Hematopoietic multipotent progenitor cell treated with erythropoietin and hydrocortisone succinate and interleukin-3 and kit ligand, for 4 days (in vitro differentiated cells): ENCODE measurements at places on chromosomes 11 and 22.

DNA sequence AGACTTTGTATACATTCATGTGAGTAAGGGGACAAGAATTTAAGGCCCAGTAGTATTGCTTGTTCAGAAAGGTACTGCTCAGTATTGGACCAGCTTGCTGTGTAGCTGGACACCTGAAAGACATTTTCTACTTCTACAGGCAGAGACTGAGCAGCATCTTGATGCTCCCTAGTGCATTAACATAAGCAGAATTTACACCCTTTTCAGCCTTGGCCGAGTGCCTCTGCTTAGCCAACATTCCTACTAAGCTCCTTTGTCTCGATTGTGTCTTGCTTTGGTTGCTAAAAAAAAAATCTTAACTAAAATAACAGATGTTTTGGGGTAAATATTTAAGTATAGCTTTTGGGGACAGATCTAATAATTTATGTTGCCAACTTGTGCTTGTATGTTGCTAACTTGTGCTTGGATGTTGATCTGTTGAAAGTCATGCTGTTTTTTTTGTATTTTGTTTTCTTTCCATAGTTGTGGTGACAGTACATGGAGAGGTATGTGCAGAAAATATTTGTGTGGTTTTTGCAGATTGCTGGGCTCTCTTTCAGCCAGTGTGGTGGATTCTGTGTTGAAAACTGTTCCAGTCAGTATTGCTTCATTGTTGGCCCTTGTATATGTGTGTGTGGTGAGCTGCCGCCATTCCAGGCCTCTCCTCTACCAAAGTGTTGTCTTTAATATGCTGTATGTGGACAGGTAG is 3.7 kb downstream of the PTS start:
- no peak for DNase-seq

GRCh38 chr11:17915500-17916143 is 97.2 kb downstream of the SERGEF start:
- no peak for DNase-seq

DNA sequence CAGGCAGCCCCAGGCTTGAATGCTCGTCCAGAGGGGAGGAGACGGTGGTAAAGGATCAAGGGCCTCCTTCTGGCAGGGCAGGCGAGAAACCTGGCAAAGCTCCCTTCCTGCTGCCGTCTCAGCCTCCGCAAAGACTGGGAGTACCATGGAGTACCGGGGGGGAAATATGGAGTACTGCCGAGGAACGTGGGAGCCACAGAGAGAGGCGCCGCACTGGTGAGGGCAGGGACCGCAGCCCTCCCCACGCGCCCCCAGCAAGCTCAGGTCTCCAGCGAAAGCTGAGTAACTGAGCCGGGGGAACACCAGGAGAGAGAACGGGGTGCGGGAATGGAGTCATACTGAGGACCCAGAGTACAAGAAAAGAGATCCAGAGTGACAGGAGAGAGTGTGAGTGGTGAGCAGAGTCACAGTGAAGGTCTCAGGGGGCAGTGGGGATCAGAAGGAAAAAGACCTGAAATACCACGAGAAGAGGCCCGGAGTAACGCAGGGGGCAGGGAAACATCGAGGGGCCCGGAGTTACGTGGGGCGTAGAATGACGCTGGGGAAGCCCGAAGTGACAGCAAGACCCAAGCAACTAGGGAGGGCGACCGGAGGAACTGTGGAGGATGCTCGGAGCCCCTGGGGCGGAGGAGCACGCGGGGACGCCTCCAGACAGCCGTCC is 740 bp downstream of the EML3 start:
- DNase-seq, result peak; percentile 75

GRCh38 chr11:108368134-108368533 is 99.2 kb downstream of the C11orf65 start:
- no peak for DNase-seq

GRCh38 chr11:73659961-73660360 is 13.6 kb downstream of the PLEKHB1 start:
- no peak for DNase-seq

DNA sequence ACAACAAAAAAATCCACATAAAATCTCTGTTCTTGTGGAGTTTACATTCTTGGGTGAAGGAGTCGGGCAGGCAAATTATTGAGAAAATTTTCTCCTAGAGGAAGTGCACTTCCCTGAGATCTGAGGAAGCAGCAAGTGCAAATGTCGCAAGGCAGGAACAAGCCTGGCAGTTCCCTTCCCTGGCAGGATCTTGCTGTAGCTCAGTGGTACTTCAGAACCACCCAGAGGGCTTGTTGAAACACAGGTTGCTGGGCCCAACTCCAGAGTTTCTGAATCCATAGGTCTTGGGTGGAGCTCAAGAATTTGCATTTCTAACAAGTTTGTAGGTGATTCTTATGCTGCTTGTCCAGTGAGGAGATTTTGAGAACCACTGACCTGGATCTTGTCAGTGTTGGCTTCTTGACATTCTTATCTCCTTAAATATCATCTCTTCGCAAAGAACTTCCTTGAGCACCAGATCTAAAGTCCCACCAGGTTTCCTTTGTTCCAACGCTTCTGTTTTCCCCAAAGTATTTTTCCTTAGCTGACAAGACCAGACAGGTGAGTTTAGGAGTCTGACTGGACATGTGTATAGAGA is 9.6 kb downstream of the QSER1 start:
- DNase-seq, result no peak

- DNase-seq, result no peak
Measured at GRCh38 chr11:203056-203944, 3.9 kb downstream of the BET1L start.

DNA sequence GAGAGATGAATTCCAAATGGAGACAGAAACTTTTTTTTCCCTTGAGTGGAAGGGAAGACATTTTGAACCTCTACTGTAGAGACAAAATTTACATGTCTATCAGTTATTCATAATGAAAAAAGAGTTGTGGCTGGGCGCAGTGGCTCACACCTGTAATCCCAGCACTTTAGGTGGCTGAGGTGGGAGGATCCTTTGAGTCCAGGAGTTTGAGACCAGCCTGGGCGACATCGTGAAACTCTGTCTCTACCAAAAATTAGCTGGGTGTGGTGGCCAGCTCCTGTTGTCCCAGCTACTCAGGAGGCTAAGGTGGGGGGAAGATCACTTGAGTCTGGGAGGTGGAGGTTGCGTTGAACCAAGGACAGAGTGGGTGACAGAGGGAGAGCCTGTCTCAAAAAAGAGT is 4.1 kb downstream of the EED start:
- DNase-seq, result no peak

DNA sequence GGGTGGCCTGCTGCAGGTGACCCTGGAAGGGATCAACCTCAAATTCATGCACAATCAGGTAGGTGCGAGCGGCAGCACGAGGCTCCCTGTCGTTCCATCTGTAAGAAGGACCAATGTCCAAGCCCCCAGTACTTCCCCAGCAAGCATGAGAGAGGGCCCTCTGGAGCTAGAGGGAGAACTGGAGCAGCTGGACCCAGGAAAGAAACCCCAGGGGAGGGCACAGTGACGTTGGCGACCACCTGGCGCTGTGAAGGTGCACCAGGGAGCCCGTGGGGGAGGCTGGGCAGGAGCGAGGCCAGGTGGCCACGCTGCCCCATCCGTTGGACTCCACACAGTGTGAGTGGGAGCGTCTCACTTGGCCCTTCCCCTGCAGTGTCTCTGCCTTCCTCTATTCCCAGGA is 28.0 kb downstream of the MYBPC3 start:
- no peak for DNase-seq

GRCh38 chr11:62340269-62340901 is 3.1 kb downstream of the ASRGL1 start:
- peak; percentile 89 for DNase-seq

GRCh38 chr11:68652683-68653156 is 31.6 kb upstream of the GAL start:
- DNase-seq, result no peak

- DNase-seq, result no peak
Measured at GRCh38 chr11:9601876-9602199, 28.4 kb downstream of the WEE1 start.

DNA sequence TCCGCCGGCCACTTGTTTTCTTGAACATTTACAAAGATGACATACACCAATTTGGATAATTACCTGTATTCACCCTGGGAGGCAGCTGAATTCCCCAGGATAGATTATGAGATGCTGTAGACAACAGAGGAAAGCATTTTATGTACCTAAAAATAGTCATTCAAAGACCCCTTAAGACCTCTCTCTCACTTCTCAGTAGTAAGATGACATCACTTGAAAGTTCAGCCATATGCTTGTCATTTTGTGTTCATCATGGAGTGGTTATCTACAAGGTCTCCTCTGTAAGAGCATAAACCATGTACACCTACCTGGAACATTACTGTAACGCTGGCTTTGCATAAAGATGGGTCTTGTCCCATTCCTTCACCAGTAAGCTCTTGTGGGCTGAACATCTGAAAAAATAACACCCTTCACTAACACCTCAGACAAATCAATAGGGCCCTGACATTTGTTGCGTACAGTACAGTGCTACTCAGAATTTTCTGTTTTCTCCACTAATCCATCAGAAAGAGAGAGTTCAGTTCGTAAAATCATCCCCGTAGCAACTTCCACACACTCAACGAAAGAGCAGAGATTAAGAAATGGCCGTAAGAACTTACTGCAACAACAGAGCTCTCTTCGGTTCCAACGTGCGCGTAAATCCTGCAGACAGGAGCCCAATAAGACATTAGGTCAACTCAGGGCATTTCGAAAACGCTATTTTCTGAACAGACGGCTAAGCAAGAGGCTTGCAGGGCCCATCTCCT is 15.6 kb upstream of the WDR74 start:
- no peak for DNase-seq

- peak; percentile 55 for DNase-seq
Measured at GRCh38 chr11:2991452-2992233, 486 bp downstream of the NAP1L4 start.

GRCh38 chr11:45288339-45288738 is 2.2 kb upstream of the SYT13 start:
- DNase-seq, result no peak

DNA sequence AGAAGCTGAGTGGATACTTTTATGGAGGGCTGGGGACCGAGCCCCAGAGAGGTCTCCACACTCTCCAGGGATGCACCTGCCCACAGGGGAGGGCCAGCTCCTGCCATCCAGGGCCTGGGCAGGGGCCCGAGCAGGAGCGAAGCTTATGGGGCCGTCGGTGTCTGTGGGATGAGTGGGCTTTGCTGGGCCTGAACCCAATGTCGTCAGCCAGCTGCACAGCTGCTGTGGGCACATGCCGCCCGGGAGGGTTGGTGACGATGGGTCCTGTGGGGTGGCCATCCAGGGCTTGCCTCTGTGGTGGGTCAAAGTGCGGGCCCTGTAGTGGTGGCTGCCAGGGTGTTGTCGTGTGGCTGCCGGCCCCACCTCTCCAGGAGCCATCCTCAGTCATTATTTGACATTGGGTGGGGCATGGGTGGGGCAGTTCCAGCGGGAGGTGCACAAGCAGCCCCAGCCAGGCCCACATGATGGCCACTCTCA is 447.1 kb downstream of the TBC1D22A start:
- no peak for DNase-seq

DNA sequence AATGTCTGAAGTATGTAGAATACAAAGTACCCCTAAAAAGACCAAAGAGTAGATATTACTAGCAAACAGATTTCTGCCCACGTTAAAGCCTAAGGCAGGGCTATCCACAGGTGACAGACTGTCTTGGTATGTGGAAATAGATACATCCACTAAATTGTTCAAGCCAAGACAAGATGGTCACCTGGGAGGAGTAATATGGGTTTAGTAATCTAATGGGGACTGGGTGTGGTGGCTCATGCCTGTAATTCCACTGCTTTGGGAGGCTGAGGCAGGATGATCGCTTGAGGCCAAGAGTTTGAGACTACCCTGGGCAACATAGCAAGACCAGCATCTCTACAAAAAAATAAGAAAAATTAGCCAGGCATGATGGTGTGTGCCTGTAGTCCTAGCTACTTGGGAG is 7.5 kb downstream of the SGSM3 start:
- DNase-seq, result no peak

DNA sequence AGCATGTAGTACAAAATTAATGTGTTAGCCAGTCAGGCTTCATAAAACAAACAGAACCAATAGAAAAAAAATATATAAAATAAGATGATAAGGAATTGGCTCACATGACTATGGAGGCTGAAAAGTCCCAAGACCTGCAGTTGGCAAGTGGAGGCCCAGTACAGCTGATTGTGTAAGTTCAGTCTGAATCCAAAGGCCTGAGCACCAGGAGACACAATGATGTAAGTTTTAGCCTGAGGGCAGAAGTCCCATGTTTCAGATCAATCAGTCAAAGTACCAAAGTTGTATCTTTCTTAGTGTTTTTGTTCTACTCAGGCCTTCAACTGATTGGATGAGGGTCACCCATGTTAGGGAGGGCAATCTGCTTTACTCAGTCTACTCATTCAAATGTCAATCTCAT is 14.3 kb upstream of the OR10D3 start:
- no peak for DNase-seq

DNA sequence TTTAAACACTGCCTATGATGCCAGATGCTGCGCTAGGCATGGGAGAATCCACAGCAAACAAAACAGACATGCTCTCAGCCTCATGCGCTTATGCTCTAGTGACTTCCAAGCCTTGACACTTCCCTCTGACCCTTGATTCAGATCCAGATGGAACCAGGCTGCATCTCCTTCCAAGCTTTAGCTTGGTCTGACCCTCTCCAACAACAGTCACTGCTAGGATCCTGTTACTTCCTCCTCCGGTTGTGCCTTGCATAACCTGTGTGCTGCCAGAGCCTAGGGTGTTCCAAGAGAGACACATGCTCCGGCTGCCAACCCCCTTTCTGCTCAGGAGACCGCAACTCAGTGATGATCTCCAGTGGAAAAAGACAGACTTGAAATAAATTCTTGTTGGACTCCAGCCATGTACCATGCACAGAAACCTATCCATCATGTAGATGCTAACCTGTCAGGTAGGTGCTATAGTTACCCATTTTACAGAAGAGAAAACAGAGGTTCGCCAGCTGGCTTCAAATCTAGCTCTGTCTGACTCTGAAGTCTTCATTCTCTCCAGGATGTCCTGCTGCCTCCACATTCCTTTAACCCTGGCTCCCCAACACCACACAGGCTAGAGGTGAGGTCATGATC is 136.3 kb upstream of the TEAD1 start:
- no peak for DNase-seq

GRCh38 chr11:120565466-120566155 is 54.1 kb downstream of the GRIK4 start:
- no peak for DNase-seq

DNA sequence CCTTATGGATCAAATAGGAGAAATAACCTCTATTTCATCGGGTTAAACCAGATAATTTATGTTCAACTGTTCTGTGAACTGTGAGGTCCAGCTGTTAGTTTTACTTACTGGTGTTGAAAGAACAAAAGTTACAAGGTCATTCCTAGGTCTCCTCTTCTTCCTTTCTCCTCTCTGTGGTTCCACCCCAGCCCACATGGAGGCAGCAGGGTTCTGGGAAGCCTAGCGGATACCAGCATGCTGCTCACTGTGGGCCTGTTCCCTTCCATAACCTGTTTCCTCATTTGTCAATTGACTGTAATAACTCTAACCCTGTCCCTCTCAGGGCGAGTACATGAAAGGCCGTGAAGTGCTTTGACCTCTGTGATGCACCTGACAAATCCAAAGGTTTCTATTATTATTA is 27.8 kb downstream of the RELT start:
- DNase-seq, result peak; percentile 80

- DNase-seq, result peak; percentile 63
Measured at GRCh38 chr11:55942785-55943392, 6.7 kb upstream of the OR5I1 start.
